ENCODE measurements at places on chromosomes 7 and 10. TPM values are rescaled to one million over a fixed set of nuclear protein-coding genes. Genes with fewer than 3 reads are reported as not detected.

GRCh38 chr7:84177758-84178412 is 16.7 kb downstream of the SEMA3A start:
- peaks cover 4% of the 10 kb centered on the region for H3K36me3 ChIP-seq
- H3K4me3 ChIP-seq: no peak overlapping the region
- H3K27me3 ChIP-seq: no peaks in the 10 kb centered on the region
- H3K4me1 ChIP-seq: no peaks in the 10 kb centered on the region
- DNase-seq: no peak
- H3K27ac ChIP-seq: no peak overlapping the region

Gene COL26A1
- not detected for total RNA-seq

- H3K27ac ChIP-seq: no peak overlapping the region
- no peak overlapping the region for H3K4me3 ChIP-seq
- H3K4me1 ChIP-seq: no peaks in the 10 kb centered on the region
- no peaks in the 10 kb centered on the region for H3K36me3 ChIP-seq
- H3K27me3 ChIP-seq: no peaks in the 10 kb centered on the region
These were observed 52.2 kb downstream of the PWWP2B start for GRCh38 chr10:132449051-132449810.

GRCh38 chr10:27743012-27743876 is 2.4 kb downstream of the MKX start:
- peaks cover 52% of the 10 kb centered on the region for H3K27me3 ChIP-seq
- H3K27ac ChIP-seq: peak overlapping the region; percentile 34
- H3K36me3 ChIP-seq: no peaks in the 10 kb centered on the region
- peak; percentile 30 for DNase-seq

DNA sequence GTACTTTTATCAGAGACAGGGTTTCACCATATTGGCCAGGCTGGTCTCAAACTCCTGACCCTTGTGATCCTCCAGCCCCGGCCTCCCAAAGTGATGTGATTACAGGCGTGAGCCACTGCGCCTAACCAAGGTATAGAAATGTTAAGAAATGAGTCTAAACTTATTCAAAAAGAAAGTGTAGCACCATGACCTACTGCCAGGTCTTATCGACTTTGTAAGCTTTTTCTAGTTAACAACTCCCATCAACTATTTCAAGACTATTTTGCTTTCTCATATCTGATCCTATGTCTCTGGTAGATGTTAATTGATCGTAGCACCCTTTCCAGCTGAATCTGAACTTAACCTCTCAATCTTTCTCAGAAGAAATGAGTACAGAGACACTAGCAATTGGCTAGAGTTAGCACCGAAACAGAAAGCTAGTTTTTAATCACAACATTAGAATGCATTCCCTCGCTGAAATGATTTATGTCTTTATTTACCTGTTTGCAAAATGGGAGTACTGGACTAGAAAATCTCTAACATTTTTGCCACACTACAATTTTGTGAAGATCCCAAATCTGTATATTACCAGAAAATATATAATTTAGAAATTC is 114.0 kb upstream of the HGF start:
- H3K4me3 ChIP-seq: no peak overlapping the region
- no peak overlapping the region for H3K27ac ChIP-seq
- no peak for DNase-seq
- H3K4me1 ChIP-seq: no peaks in the 10 kb centered on the region
- H3K36me3 ChIP-seq: no peaks in the 10 kb centered on the region
- H3K27me3 ChIP-seq: no peaks in the 10 kb centered on the region

GRCh38 chr10:84685047-84685660 is 356.8 kb downstream of the CCSER2 start:
- DNase-seq: no peak
- no peaks in the 10 kb centered on the region for H3K36me3 ChIP-seq
- no peaks in the 10 kb centered on the region for H3K27me3 ChIP-seq
- H3K4me3 ChIP-seq: no peak overlapping the region
- no peaks in the 10 kb centered on the region for H3K4me1 ChIP-seq

Gene PRF1
- total RNA-seq: not detected

DNA sequence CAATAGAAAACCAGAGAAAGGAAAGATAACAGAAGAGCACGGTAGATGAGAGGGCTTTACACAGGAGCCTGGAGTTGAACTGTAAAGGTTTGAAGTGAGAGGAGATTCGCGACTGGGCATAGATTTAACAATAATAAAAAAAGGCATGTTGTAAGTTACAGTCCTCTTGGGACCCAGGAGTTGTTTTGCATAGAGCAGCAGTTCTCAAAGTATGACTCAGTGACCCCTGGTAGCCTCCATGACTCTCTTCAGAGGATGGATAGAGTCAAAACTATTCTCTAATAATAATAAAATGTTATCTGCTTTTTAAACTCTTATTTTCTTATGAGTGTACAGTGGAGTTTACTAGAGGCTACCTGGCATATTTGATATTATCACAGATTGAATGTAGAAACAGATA is 262.3 kb downstream of the SORCS3 start:
- H3K27me3 ChIP-seq: no peaks in the 10 kb centered on the region
- H3K27ac ChIP-seq: no peak overlapping the region
- no peaks in the 10 kb centered on the region for H3K4me1 ChIP-seq
- DNase-seq: no peak

GRCh38 chr7:46032353-46032752 is 111.3 kb upstream of the IGFBP3 start:
- no peak overlapping the region for H3K27ac ChIP-seq
- no peak overlapping the region for H3K4me3 ChIP-seq
- peak; percentile 13 for DNase-seq
- no peaks in the 10 kb centered on the region for H3K4me1 ChIP-seq

Gene SCIN
- 0.17 TPM for total RNA-seq

- no peak overlapping the region for H3K27ac ChIP-seq
- H3K4me3 ChIP-seq: no peak overlapping the region
- H3K27me3 ChIP-seq: no peaks in the 10 kb centered on the region
- H3K36me3 ChIP-seq: no peaks in the 10 kb centered on the region
- no peaks in the 10 kb centered on the region for H3K4me1 ChIP-seq
- no peak for DNase-seq
These were observed 242.2 kb downstream of the MALRD1 start for GRCh38 chr10:19290770-19291169.

- no peaks in the 10 kb centered on the region for H3K36me3 ChIP-seq
- no peak overlapping the region for H3K4me3 ChIP-seq
- no peak for DNase-seq
- no peaks in the 10 kb centered on the region for H3K4me1 ChIP-seq
- no peak overlapping the region for H3K27ac ChIP-seq
These were observed 21.7 kb downstream of the DOCK4 start for GRCh38 chr7:112184455-112184854.

Gene SPDYE8
- total RNA-seq: not detected

DNA sequence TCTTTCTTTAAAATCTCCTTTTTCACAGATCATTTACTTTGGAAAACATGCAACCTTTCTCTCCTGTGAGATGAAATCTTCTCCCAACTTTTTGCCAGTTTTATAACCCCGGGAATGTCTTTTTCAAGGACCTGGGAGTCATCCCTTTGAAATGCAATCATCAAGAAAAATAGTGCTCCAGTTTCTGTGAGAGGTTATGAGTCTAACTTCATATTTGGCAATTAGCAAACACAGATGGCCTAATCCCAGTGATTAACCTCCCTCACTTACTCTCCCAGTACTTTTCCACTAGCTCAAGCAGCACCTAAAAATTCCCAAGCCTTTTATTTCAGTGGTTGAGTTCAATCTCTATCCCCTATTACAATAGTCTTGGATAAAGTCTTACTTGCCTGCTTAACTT is 185.8 kb upstream of the TMEM106B start:
- H3K27ac ChIP-seq: no peak overlapping the region
- no peaks in the 10 kb centered on the region for H3K4me1 ChIP-seq
- no peak for DNase-seq
- H3K27me3 ChIP-seq: no peaks in the 10 kb centered on the region
- no peak overlapping the region for H3K4me3 ChIP-seq
- H3K36me3 ChIP-seq: no peaks in the 10 kb centered on the region

DNA sequence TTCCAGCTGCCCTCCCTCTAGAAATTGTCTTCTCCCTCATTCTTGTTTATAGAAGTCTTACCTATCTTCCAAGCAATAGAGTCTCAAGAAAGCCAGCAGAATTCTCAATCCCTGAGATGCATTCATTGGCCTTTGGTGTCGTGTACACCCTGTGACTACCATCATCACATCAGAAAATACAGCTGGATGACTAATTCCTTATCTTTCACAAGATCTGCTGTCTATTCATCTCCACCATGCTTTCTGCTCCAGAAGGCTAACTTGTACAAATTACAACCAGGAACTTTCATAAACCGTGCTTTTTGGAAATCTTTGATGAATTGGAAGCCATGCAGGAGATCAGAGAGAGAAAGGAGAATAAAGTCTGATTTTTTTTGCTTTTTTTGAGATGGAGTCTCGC is 1062.9 kb upstream of the GHITM start:
- no peaks in the 10 kb centered on the region for H3K27me3 ChIP-seq
- H3K36me3 ChIP-seq: no peaks in the 10 kb centered on the region

DNA sequence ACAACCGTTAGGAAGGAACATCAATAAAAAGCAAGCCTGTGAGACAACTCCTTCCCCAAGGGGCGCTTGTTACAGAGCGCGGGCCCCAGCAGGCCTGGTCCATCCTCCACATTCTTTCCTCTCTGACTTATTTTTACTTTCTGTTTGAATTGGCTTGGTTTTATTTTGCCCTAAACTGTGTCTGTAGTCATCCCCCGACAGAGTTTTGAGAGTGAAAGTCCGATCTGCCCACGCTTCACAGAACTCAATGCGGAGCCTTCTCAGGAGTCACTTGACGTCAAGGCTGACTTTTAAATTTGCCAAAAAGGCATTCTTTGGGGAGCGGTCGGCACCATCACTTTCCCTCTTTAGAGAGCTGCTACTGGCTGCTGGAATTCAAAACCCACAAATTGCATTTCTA is 150.1 kb upstream of the KLF6 start:
- DNase-seq: peak; percentile 95
- H3K27ac ChIP-seq: peak overlapping the region; percentile 92
- peak overlapping the region; percentile 30 for H3K4me3 ChIP-seq
- H3K4me1 ChIP-seq: no peaks in the 10 kb centered on the region
- no peaks in the 10 kb centered on the region for H3K36me3 ChIP-seq

DNA sequence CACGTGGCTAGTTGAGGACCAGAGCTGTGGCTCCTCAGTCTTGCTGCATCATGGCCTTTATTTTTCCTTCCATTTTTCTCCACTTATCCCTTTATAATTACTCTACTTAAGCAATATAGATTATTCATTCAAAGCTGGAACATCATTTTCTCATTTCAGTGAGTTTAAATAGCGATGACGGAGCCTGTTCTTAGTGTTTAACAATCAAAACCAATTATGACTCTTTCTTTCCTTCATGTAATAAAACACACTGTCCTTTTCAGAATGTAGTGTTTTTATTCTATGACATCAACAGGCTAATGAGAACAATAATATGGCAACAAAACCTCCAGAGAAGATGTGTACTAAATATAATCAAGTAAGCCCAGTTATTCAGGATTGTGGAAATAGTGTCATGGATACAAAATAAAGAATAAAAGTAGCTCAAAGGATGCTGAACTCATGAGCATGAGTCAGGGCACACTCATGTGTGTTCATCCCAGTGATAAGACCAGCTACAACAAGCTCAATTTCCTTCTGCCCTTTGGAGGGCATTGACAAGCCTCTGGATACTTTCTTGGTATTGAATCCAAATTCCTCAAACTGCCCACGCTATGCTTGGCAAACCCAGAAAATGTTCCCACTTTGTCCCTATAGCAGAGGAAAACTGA is 188.4 kb downstream of the CYP26A1 start:
- H3K4me3 ChIP-seq: no peak overlapping the region
- no peaks in the 10 kb centered on the region for H3K36me3 ChIP-seq
- peak; percentile 63 for DNase-seq
- H3K4me1 ChIP-seq: no peaks in the 10 kb centered on the region

DNA sequence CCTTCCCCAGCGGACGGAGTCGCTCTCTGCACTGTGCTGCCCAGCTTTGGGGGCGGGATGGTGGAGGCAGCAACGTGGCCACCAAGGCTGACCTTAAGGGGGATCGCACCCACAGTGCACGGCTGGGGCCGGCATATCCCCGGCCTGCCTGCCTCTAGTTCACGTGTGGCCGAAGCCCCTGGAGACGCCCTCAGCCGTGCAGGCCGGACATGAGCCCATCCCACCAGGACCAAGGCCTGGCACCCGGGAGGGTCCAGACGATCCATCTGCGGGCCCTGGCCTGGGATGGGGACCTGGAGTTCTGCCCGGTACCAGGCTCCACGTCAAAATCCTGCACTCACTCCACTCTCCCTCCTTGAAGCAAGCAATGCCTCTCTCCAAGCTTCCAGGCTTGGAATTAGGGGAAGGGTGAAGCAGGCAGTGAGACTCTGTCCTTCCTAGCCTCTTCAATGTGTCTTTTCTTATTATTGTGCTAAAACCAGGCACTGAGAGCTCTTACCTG is 520.8 kb downstream of the REEP3 start:
- no peaks in the 10 kb centered on the region for H3K36me3 ChIP-seq
- H3K4me3 ChIP-seq: no peak overlapping the region
- H3K27ac ChIP-seq: no peak overlapping the region
- H3K4me1 ChIP-seq: peaks cover 5% of the 10 kb centered on the region
- no peak for DNase-seq
- no peaks in the 10 kb centered on the region for H3K27me3 ChIP-seq

GRCh38 chr7:134174795-134175261 is 47.7 kb downstream of the LRGUK start:
- no peaks in the 10 kb centered on the region for H3K36me3 ChIP-seq
- no peaks in the 10 kb centered on the region for H3K27me3 ChIP-seq
- peaks cover 2% of the 10 kb centered on the region for H3K4me1 ChIP-seq
- no peak overlapping the region for H3K27ac ChIP-seq

DNA sequence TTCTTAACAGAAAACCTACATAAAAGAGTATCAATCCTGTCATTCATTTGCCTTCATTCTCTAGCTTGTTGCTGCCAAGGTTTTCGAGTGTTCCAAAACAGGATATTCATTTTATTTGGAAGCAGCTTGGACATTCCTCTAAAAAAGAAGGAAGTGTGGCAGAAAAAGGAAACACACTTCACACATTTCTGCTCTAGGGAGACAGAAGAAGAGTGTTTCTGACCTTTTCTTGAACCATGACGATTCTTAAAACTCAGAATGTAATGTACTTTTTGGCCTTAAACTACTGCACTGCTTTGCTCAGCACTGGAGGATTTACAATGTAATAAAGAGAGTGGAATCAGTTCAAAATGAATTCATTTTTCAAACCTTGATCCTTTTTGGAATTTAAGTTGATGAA is 81.3 kb downstream of the SEMA3A start:
- peaks cover 2% of the 10 kb centered on the region for H3K4me1 ChIP-seq
- peak; percentile 22 for DNase-seq
- no peak overlapping the region for H3K27ac ChIP-seq
- no peak overlapping the region for H3K4me3 ChIP-seq
- H3K27me3 ChIP-seq: no peaks in the 10 kb centered on the region

GRCh38 chr7:150738591-150739001 is 1.4 kb downstream of the GIMAP5 start:
- no peaks in the 10 kb centered on the region for H3K36me3 ChIP-seq
- H3K27ac ChIP-seq: no peak overlapping the region
- no peak overlapping the region for H3K4me3 ChIP-seq
- H3K27me3 ChIP-seq: no peaks in the 10 kb centered on the region
- no peak for DNase-seq
- H3K4me1 ChIP-seq: no peaks in the 10 kb centered on the region

Gene PRSS1
- total RNA-seq: not detected

- peak; percentile 97 for DNase-seq
- H3K27ac ChIP-seq: peak overlapping the region; percentile 36
- no peaks in the 10 kb centered on the region for H3K36me3 ChIP-seq
- peaks cover 5% of the 10 kb centered on the region for H3K4me1 ChIP-seq
- H3K4me3 ChIP-seq: no peak overlapping the region
These were observed 15.8 kb downstream of the DNMBP start for GRCh38 chr10:99993701-99994689.

Measured in fibroblast of lung (primary cell).